ENCODE measurements at places on chromosomes 2 and 18.

GRCh38 chr18:31429623-31430022 is 17.9 kb upstream of the DSG3 start:
- peak; percentile 71 for DNase-seq

- no peak for DNase-seq
These were observed 2.6 kb downstream of the SEC11C start for GRCh38 chr18:59142274-59142673.

- no peak for DNase-seq
These were observed 101.4 kb downstream of the PLA2R1 start for GRCh38 chr2:159961037-159961436.

DNA sequence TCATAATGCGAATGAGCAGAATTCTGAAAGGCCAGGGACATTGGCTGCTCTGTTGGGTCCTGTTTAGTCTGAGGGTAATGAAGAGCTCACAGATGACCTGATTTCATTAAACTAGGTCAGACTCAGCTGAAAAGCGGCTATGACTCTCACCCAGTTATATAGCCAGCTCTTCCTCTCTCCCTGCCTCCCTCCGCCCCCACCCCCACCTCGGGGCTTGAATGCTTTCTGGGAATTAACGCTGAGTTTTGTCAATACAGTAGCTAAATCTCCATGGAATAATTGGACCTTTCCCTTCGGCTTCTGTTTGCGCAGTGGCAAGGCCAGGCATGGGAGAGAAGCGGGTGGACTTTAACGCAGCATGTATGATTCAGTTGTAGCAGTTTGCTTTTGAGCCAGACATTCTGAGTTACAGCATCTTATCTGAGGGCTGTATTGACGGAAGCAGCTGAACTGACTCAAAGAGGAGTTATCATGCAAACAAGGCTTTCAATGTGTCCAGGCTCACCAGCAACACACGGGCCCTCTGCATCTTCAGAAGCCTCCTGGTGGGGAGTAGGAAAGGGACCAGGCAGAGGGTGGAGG is 110.6 kb downstream of the MYCN start:
- no peak for DNase-seq

DNA sequence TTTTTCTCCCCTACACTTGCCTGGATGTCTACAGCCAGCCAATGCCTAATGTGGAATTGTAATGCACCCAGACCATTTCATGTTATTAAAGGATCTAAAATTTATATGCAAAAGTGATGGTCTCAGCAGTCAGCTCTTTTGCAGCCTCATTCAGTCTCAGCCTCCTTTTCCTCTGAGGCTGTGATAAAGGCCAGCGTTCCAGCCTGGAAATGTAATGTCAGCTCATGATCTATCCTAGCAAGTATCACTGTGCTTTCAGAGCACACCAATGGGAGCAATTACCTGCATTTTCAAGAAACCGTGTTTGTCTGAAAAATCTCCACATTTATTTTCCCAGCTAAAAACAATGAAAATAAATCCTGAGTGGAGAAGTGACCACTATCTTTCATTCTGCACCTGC is 274.6 kb downstream of the CDH20 start:
- DNase-seq = no peak

GRCh38 chr18:73461038-73461779 is 593.4 kb upstream of the NETO1 start:
- DNase-seq = no peak

- DNase-seq = no peak
These were observed 297.5 kb upstream of the RGPD4 start for GRCh38 chr2:107529146-107529545.
